Fibroblast of skin of right quadriceps (primary cell): ENCODE measurements at places on chromosomes 3 and 15.

DNA sequence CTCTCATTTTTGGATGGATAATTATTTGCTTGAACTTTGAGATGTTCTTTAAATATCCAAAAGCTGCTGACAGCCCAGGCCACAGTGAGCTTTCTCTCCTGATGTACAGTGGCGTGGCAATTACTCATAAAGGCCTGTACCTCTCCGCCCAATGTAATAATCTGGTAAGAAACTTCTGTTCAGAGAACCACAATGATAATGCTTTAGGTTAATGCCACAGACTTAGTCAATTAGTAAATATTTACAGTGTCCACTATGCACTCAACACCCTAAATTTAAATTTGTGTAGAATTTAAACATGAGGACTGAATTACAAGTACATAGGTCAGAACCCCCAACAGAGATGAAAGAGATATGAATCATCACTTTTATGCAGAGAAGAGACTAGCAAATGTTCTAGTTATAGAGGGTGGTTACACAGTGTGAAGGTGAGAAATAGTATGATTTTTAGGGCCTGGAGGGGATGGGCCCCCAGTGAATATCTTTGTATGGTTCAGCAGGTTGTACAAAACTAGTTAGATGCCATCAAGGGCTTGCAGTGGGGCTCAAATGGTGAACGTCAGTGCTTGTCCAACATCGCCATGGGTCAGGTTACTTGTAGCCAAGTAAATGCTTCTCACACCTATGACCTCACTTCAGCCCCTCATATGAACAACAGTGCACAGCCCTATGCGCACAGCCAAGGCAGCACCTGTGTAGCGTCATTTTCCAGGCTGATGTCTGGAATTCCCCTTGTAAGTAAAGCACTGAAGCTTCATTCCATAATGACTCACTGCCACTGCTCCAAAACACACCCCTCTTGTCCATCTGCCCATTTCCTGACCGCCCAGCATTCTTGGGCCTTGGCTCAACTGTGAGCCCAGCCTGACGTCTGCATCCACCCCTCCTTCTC, 13.3 kb downstream of the ABHD2 start:
- DNase-seq, result peak; percentile 89

- DNase-seq, result peak; percentile 12
Observed at GRCh38 chr15:67550522-67550921, 8.0 kb downstream of the MAP2K5 start.

- no peak for DNase-seq
Observed at GRCh38 chr15:27538325-27538724, 560.8 kb downstream of the OCA2 start.

DNA sequence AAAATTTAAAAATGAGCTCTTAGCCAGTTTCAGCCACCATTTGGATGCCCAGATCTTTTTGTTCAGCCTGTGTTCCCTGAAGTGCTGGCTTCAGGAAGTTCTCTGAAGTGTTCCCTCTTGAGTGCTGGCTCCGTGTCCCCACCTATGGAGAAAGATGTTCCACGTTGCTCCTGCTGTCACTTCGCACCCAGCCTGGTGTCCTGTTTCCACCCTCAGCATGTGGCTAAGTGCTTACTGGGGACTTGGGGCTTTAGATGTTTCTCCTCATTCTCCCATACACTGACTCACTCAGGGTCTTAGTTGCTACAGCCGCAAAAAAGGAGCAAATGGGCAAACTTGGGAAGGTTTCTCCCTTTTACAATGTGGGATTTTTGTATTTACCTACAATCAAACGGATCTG, 16.6 kb downstream of the CHCHD6 start:
- no peak for DNase-seq

DNA sequence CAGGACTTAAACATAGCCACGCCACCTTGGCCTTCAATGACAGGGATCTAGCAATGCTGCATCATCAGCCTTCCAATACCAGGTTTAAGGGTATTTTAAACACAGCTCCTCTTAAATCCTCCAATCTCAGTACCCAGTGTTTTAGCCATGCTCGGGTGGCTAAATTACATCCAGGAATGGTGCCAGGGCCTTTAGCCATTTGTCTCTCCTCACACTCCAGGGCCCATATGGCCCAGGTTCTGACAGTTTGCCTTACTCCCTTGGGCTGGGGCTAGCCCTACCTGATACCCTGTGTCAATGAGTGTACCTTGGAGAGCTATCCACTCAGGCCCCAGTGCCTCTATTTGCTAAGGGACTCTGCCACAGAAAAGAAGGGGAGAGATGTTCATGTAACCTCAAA, 29.4 kb downstream of the ZNF589 start:
- no peak for DNase-seq

- no peak for DNase-seq
Observed at GRCh38 chr15:73715417-73715816, 31.2 kb downstream of the CD276 start.

DNA sequence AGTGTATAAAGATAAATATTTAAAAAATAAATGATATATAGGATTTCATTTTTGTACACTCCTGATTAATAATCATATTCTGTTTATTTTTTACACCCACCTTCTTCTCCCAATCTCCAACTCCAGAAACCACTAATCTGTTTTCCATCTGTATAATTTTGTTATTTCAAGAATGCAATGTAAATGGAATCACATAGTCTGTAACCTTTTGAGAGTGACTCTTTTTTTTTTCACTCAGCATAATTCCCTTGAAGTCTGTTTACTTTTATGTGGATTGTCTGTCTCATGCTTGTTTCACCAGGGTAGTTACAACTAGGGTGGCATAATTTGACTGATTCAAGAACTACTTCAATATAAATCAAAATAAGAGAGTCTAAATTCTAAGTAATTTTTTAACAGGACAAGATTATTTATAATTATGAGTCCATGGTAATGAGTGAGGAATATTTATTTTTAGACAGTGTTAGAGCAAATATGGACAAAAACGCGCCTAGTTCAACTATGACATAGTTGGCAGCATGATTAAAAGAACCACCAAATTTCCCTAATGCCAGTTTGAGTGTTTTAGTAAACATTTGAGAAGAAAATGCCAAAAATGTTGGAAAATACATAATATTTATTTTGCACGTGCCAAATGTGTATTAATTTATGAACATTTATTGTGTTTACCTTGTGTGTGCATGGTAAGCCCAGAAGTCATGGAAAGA, 19.4 kb upstream of the MFSD1 start:
- no peak for DNase-seq

- no peak for DNase-seq
Observed at GRCh38 chr3:41213588-41213987, 14.3 kb downstream of the CTNNB1 start.
